Stimulated activated CD4-positive, alpha-beta T cell treated with anti-CD3 and anti-CD28 coated beads, Interleukin-1b, Interleukin-23, amount 100 ng/mL, for 24 hours (primary cell): ENCODE measurements at places on chromosomes 16 and 17.

GRCh38 chr17:80955078-80955477, 36.6 kb upstream of the CHMP6 start:
- no peak for DNase-seq

- no peak for DNase-seq
Measured at GRCh38 chr16:64773184-64773583, 348.7 kb downstream of the CDH11 start.

DNA sequence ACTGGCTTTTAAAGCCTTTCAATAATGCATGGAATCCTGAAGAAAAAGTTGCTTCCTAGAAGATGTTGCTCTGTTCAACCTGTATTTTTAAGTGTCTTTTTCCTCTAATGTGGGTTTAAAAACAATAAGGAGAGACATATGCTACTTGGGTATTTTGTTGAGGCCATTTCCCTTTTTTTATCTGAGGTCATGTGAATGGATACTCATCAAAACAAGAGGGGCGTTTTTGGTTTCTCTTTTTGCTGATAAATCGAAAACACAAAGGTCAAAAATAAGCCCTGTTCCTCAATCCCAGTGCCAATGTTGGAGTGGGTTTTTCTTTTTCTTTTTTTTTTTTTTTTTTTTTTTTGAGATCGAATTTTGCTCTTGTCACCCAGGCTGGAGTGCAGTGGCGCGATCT, 468.0 kb upstream of the RBFOX1 start:
- DNase-seq = no peak

GRCh38 chr16:380762-381011, 1.1 kb downstream of the PGAP6 start:
- DNase-seq = no peak

- no peak for DNase-seq
Measured at GRCh38 chr16:47664653-47665325, 203.7 kb downstream of the PHKB start.

DNA sequence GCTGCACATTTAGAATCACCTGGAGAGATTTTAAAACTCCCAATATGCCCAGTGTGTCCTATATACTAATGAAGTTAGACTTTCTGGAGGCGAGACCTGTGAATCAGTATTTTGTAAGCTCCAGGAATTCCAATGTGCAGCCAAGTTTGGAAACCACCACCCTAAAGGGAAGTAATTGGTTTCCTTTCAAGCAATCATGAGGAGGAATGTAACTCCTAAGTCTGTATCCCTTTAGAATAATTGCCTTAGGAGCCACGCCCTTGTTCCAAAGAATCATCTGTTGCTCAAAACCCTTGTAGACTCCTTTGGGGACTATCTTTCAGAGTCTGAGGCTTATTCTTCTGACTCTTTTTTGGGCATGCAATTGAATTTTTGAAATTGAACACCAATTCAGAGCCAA, 84.4 kb downstream of the DNAH9 start:
- DNase-seq = no peak

- DNase-seq = no peak
Measured at GRCh38 chr17:78166416-78166815, 2.0 kb upstream of the SYNGR2 start.

DNA sequence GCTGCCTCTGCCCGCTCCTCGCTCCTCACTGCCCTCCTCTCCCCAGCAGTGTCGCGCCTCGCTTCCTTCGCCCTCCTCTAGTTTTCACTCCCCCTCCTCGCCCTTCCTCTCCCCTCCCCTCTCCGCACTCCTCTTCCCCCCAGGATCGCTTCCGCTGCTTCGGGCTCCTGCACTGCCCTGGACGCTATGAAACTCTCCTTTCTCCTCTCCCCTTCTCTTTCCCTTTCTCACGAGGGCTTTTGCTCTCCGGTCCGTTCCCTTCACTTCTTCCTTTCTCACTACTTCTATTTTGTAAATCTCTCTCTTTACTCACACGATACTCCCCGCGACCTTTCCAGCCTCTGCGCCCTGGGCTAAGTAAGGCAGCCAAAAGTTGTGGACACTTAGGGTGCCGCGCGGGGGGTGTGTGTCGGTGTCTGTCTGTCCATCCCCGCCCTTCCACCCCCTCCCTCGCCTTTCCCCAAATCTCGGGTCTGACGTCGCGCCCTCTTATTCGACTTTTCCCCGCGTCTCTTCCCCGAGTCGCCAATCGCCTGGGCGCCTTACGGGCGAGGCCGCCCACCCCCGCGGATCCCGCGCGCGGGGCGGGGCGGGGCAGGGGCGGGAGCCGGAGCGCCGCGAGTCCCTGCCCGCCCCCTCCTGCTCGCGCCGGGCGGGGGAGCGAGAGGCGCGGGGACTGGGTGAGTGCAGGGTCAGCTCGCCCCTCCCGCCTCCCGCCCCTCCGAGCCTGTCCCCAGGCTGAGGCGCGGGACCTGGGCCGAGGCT, at the start of gene IRX3:
IRX3 (minus strand) TSS at position 422 of the 765 bp plus-strand sequence. CDS start 737 bp downstream, outside the sequence.
- DNase-seq = no peak

- no peak for DNase-seq
Measured at GRCh38 chr16:89453501-89454321, 36.6 kb downstream of the ANKRD11 start.

GRCh38 chr16:19642501-19642900, 75.5 kb downstream of the KNOP1 start:
- no peak for DNase-seq

DNA sequence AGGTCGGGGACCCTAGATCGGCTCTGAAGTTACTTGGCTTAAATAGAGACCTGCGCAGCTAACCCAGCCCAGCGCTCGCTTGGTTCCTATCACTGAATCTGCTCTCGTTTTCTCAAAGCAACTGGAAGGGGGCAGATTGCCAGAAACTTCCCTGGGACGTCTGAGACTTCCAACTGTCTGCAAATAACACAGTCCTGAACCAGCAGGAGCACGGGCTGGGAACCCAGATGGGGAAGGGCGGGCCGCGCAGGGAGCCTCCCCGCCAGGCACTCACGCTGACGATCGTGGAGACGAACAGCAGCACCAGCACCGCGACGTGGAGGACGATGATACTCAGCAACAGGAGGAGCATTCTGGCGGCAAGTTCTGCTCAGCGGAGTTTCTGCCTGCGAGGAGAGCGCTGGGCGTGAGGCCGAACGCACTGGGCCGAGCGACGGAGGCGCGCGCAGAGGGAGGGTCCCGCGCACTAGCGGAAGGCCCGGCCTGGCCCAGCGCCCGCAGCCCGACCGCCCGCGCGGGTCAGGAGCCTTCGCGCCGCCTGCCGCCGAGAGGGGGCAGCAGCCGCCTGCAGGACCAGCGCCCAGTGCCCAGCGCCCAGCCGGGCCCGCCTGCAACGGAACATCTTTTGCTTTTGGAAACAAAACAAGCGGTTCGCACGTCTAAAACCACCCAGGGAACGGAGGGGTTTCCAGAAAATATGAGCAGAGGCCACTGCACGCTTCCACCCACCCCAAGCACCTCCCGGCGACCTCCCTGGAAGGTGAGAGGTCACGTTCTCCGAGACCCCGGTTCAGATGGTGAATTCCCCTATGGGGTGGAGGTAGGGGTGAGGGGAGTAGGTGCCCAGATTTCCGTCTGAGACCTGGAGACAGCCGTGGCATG, 4.5 kb downstream of the PMP22 start:
- peak; percentile 21 for DNase-seq

DNA sequence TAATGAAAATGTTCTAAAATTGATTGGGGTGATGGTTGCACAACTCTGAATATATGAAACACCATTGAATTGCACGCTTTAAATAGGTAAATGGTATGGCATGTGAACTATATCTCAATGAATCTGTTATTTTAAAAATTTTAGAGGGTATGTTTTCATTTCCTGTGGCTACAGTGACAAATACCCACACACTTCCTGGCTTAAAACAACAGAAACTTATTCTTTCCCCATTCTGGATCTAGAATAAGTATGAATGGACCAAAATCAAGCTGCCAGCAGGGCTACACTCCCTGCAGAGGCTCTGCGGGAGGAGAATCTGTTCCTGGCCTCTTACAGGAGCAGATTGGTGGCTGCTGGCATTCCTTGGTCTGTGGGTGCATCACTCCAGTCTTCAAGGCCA, 11.3 kb upstream of the PECAM1 start:
- no peak for DNase-seq

GRCh38 chr17:82402865-82403264, 15.3 kb upstream of the HEXD start:
- no peak for DNase-seq
